ENCODE measurements at places on chromosomes 5 and 9.

DNA sequence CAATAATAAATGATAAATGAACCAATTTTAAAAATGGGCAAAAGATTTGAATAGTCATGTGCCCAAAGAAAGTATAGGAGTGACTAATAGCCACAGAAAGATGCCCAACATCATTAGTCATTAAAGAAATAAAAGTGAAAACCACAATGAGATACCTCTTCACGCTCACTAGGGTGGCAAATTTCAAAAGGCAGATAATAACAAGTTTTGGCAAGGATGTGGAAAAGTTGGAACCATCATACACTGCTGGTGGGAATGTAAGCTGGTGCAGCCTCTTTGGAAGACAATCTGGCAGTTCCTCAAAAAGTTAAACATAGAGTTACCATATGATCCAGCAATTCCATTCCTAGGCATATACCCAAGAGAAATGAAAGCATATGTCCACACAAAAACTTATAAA is 1819.8 kb downstream of the MAT2B start:
- DNase-seq = no peak

DNA sequence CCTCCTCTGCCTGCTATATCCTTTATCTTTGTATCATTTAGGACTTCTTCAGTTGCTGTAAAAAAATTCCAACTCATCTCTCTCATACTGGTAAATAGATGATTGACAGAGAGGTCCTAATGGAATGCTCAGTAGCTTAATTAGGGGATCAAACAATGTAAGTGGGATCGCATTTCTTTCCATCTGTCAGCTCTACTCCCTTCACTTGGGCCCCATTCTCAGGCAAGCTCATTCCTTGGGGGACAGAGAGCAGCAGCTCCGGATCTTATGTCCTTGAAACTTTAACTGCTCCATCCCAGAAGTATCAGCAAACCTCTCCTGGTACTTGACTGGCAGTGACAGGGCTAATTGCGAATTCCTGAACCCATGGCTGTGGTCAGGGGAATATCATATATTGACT is 146.7 kb downstream of the YTHDC2 start:
- no peak for DNase-seq

DNA sequence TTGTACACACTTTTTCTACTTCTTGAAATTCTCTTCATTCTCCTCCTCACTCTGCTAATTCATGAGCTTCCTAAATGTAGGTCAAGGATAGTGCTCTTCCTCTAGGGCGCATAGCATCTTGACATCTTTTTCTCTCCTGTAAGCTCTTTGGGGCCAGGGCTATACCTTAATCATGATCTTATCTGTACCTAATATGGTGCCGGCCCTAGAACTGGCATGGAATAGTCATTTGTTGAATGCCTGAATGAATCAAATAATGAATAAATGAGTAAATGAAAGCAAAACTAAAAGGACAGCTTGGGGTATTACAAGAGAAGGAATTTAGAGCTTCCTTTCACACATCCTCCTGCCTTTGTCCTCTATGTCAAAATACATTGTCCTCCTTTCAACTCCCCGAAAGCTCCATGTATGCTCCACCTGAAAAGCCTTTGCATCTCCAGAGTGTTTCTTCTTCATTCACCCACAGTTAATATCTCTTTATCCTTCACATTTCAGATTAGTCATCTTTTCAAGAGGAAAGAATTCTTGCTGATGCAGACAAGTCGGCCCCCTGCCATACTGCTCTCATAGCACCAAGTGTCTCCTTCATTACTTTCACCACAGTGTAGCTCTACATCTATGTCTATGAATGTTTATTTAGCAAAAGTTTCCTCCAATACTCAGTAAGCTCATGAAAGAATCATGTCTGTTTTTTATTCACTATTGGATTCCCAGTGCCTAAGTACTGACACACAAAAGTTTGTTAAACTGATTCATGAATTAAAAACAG is 16.4 kb upstream of the PPP2R2B start:
- no peak for DNase-seq

DNA sequence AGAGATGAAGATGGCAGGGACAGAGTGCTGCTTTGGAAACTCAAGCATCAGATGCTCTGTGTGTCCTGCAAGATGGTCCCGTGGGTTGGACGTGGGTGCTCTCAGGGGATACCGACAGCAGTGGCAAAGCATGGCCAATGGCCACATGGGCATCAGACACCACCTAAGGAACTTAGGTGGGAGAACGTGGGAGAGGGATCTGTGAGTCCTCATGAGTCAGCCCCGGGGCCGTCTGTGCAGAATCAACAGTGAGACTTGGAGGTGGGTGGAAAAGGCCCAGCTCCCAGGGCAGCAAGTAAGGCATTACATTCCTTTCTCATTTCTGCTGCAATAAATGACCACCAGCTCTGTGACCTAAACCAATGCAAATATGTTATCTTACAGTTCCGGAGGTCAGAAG is 77.0 kb downstream of the RAD23B start:
- no peak for DNase-seq

DNA sequence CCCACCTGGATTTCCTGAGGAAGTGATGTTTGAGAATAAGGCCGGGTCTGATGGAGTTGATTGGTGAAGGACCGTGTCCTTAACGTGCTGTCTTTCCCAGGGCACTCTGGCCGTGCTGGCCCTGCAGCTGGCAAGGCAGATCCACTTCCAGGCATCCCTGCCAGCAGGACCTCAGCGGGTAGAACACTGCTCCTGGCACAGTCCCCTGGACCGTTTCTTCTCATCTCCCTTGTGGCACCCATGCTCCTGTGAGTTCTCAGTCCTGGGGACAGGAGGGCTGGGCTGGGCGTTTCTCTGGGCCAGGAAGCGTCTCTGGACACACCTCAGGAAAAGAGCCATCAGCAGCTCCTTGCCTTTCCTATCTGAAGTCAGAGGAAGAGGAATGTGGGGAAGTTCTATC is 4.4 kb downstream of the DELE1 start:
- no peak for DNase-seq

- DNase-seq = no peak
Observed at GRCh38 chr5:122713041-122713440, 61.8 kb upstream of the SNX2 start.

- no peak for DNase-seq
Observed at GRCh38 chr9:87732756-87733155, 6.8 kb downstream of the CTSL start.

DNA sequence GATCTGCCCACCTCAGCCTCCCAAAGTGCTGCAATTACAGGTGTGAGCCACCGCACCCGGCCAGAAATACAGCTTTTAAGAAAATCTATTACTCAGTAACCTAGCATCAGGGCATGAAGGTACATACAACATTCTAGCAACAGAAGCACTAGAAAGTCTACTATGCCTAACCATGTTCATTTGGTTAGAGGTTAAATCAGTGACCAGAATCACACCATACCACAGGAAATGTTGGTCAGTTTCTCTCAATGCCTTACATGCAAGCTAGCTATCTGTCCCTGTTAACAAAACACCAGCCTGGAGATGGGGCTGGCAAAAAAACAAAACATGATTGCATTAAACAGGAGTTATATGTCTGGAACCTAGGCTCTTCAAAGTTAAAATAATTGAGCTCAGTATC is 104.1 kb downstream of the STRBP start:
- DNase-seq = no peak

- DNase-seq = no peak
Observed at GRCh38 chr9:18365651-18366050, 108.3 kb upstream of the ADAMTSL1 start.

- DNase-seq = no peak
Observed at GRCh38 chr5:68255305-68256120, 40.0 kb downstream of the PIK3R1 start.

DNA sequence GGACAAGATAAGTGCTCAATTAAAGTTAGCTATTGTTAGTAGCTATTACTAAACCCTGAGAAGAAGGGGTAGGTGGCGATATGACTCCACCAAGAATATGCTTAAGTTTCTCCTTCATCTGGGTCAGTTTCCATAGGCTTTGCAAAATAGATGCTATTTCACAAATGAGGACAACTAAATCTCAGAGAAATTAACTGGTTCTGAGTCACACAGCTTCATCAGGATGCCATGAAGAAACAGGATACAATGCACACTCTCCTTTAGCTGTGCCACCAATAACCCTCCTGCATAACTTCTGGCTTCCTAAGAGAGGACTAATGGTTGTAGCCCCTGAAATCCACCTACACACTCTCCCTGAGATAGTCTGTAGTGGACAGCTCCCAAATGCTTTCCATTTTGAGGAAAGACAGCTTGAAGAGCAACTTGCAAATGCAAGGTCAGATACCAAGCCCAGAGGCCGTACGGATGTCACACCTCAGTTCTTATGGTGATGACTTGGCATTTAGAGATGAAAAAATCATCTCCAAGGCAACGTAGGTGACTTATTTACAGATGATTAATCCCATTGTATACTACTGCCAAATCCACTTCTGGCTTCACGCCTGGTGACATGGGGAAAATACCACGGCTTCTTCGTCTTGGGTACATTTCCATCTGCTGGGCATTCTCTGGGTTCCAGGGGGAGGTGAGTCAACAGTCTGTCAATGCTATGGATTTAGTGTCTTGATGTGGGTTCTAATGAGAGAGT is 251.4 kb upstream of the IL12B start:
- DNase-seq = peak; percentile 77

- no peak for DNase-seq
Observed at GRCh38 chr5:35963381-35963843, 25.0 kb upstream of the CAPSL start.

GRCh38 chr9:93918061-93918460 is 37.1 kb downstream of the BARX1 start:
- DNase-seq = no peak

- DNase-seq = no peak
Observed at GRCh38 chr5:150774145-150774544, 4.4 kb upstream of the SMIM3 start.

DNA sequence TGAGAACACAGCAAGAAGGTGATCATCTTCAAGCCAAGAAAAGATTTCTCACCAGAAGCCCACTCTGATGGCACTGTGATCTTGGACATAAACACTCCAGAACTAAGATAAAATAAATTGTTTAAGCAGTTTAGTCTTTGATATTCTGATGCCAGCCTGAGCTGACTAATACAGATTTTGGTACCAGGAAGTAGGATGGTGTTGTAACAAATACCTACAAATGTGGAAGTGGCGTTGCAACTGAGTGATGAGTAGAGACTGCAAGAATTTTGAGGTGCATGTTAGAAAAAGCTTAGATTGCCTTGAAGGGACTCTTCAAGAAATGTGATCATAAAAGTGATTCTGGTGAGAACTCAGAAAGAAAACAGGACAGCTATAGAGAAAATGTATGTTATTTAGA is 592.4 kb upstream of the DAB2 start:
- no peak for DNase-seq

GRCh38 chr9:35340046-35340445 is 149.9 kb upstream of the RUSC2 start:
- no peak for DNase-seq

DNA sequence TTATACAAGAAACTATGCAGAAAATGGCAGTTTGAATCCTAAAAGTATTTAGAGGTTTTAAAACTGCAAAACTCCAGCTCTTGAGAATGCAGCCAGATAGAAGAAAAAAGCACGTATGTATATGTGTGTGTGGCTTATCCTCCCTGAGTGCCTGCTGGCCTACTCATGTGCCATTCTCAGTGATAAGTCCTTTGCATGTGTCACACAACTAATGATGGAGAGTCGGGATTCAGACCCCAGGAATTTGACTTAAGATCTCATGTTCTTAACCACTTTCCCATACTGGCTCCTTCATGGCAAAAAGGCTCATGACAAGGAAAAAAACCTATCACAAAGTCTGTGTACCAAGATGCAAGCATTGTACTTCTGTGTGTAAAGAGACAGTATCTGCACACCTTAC is 26.6 kb downstream of the SMARCA2 start:
- no peak for DNase-seq

DNA sequence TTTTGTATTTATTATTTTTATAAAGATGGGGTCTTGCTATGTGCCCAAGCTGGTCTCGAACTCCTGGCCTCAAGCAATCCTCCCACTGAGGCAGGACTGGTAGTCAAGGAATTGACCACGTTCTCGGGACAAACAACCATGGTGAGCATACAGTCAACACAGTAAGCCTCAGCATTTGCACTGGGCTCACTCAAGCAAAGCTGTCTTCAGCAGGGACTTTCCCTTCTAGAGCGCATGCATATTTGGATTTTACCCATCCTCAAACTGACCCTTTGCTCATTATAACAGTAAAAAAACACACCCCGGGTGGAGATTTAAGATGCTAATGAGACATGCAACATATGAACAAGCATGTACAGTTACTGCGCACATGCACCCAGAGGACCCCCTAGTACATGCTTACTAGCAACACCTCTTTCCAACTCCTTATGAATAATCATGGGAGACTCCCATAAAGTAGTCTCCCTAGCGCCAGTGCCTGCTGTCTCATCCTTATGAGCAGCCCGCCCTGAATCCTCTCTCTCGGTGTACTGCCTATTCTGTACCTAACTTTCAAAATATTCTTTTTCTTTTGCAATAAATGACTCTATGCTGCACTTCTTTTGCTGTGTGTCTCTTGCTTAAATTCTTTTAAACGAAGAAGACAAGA is 41.5 kb downstream of the C5orf22 start:
- DNase-seq = no peak

DNA sequence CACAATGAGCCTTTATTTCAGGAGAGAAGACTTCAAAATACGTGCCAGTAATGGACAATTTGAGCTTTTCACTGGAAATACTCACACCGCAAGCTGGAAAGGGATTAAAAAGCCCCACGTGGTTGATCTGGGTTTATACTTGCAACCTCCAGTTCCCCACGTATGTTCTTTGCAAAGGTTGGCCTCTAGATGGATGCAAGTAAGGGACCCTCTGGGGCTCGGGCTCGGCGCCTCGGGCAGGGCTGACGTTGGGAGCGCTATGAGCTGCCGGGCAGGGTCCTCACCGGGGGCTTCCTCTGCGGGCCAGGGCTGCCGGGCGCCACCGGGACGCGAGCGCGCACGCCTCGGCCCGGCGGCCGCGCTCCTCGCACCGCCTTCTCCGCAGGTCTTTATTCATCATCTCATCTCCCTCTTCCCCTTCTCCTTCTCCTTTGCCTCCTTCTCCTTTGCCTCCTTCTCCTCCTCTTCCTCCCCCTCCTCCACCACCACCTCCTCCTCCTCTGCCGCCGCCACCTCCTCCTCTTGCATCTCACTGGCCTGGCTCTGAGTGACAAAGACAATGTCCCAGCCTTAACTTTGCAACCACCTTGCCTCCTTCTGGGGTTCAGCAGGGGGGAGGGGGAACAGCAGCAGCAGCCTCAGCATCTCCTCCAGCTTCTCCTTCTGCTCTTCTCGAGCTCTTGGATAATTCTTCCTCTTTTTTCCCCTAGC is 701 bp upstream of the ZNF462 start:
- peak; percentile 31 for DNase-seq

- DNase-seq = no peak
Observed at GRCh38 chr9:104745852-104746251, 1.6 kb upstream of the NIPSNAP3A start.

- DNase-seq = no peak
Observed at GRCh38 chr5:6719417-6719816, 6.2 kb downstream of the TENT4A start.

DNA sequence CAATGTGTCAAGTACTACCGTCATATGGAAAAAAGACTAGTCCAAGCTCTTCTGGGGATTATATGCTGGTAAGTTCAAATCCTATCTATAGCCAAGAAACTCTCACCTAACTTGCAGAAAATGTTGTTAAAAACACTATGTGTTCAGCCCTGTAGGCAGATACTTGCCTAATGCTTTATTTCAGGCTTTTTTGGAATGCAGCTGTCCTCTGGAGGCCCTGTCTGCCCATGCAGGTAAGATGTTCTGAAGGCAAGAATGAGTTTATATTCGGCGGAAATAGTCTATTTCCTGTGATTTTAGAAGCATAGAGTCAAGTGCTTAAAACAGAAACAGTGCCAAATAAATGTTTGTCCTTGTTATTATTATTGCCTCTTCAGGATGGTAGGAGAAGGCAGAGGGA is 34.3 kb upstream of the PPP2R2B start:
- no peak for DNase-seq

Measured in NCI-H2081 (cell line).